ENCODE measurements at places on chromosomes 1 and 21. TPM values are rescaled to one million over a fixed set of nuclear protein-coding genes. Genes with fewer than 3 reads are reported as not detected.

Gene SPRR2F
- total RNA-seq: not detected

Gene OR2L2
- total RNA-seq: 0.20 TPM

Gene MIS18A
- 4.0 TPM for total RNA-seq

Gene SUSD4
- total RNA-seq: 2.9 TPM

Gene NOS1AP
- 16.4 TPM for total RNA-seq

Gene HAPLN2
- 5.0 TPM for total RNA-seq

Data from upper lobe of left lung (tissue), 6 donors.